Cortex of kidney (tissue), 1 donor: ENCODE measurements at places on chromosomes 16 and 17.

DNA sequence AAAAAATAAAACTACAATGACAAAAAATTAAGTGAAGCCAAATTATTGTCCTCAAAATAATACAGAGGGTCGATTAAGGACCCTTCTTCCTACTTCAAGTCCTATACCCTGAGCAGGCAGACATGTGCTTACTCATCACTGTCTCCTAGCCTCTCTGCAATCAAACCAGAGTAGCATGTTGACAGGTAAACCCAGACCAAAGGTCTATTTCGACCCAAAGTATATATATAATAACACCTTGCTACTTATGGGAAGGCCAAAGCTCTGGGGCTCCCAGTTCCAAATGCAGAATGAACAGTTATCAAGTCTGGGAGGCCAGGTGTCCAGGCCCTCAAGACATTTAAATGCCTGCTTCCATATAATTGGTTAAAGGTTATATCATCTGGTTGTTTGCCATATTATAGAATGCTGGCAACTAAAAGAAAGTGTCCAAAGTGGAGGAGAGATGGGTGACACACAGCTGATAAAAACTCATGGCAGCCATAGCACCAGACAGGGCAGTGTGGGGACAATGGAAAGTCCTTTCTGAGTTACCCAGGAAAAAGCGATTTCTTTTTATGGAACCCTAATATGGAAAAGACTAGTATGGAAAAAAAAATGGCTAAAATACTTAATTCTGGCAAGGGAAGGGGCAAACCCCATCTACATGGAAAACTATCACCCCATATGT is 53.6 kb downstream of the N4BP1 start:
- DNase-seq = no peak

GRCh38 chr17:30958187-30958586 is 12.7 kb upstream of the RNF135 start:
- no peak for DNase-seq

GRCh38 chr16:14354561-14355351 is 275.3 kb downstream of the PARN start:
- no peak for DNase-seq

DNA sequence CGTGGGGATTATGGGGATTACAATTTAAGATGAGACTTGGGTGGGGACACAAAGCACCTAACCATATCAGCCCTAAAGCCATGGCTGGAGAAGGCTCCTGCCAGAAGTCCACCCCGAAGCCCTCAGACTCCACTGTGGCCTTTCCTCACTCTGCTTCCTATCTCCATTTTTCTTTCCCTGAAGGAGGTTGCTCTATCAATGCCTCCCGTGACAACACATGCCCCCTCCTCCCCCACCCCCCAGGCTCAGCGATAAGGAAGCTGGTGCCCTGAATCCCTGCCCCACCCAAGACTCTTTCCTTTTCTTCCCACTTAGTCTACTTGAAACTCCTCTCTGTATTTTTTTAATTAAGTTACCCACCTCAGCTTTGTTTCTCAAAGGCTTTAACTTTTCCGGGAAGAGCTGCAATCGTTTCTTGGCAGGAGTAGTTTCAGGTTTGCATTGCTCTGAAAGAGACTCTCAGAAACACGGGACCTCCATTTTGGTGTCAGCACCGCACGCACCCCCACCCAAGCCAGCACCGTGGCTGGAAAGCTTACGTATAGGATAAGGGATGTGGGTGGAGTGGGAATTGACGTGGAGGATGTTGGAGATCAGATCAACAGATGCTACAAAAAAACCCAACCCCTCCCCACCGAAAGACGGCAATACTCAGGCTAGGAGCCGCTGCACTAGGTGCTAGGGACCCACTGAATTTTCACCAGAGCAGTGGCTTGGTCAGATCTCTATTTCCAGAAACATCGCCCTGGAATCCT is 15.2 kb upstream of the CA4 start:
- no peak for DNase-seq

DNA sequence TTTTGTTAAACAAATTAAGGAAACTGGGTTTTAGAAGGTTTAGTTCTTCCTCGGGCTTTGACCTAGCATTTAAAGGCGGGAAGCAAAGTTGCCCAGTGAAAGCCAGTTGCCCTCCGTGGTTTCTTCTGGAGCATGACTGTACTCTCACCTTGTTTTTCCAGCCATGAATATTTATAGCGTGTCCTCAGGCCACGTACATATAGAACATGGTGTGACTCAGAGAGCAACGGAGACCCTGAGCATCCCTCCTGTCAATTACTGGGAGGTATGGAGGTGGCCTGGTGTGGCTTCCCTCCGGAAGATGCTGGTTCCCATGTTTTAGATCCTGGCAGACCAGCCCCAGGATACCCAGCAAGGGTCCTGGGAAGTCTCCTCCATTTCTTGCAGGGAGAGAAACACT is 48.4 kb downstream of the AKAP1 start:
- DNase-seq = no peak

GRCh38 chr17:73914536-73915274 is 270.5 kb upstream of the SDK2 start:
- no peak for DNase-seq

DNA sequence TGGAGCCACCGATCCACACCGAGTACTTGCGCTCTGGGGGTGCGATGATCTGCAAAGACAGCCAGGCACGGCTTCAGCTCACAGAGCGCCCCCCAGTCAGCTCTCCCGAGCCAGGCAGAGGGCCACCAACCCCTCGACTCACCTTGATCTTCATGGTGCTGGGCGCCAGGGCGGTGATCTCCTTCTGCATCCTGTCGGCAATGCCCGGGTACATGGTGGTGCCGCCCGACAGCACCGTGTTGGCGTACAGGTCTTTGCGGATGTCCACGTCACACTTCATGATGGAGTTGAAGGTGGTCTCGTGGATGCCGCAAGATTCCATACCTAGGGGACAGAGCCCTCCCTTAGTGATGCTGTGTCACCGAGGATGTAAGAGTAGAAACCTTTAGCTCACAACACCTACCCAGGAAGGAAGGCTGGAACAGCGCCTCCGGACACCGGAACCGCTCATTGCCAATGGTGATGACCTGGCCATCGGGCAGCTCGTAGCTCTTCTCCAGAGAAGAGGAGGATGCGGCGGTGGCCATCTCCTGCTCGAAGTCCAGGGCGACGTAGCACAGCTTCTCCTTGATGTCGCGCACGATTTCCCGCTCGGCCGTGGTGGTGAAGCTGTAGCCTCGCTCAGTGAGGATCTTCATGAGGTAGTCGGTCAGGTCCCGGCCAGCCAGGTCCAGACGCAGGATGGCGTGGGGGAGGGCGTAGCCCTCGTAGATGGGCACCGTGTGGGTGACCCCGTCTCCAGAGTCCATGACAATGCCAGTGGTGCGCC is 1.6 kb downstream of the ACTG1 start:
- no peak for DNase-seq

DNA sequence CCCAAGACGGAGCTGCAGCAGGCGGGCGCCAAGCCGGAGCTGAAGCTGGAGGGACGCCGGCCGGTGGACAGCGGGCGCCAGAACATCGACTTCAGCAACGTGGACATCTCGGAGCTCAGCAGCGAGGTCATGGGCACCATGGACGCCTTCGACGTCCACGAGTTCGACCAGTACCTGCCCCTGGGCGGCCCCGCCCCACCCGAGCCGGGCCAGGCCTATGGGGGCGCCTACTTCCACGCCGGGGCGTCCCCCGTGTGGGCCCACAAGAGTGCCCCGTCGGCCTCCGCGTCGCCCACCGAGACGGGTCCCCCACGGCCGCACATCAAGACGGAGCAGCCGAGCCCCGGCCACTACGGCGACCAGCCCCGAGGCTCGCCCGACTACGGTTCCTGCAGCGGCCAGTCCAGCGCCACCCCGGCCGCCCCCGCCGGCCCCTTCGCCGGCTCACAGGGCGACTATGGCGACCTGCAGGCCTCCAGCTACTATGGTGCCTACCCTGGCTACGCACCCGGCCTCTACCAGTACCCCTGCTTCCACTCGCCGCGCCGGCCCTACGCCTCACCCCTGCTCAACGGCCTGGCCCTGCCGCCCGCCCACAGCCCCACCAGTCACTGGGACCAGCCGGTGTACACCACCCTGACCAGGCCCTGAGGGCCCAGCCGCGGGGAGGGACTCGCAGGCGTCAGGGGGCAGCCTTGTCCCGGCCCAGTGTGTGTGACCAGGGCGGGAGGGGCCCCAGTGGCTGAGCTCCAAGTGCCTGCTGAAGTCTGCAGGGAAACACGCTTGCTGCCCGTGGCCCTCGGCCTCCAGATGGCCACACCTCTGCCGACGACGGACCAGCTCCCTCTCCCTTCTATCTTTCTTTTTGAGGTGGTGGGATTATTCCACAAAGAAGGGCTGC is 3.4 kb downstream of the SOX8 start:
- DNase-seq = no peak

DNA sequence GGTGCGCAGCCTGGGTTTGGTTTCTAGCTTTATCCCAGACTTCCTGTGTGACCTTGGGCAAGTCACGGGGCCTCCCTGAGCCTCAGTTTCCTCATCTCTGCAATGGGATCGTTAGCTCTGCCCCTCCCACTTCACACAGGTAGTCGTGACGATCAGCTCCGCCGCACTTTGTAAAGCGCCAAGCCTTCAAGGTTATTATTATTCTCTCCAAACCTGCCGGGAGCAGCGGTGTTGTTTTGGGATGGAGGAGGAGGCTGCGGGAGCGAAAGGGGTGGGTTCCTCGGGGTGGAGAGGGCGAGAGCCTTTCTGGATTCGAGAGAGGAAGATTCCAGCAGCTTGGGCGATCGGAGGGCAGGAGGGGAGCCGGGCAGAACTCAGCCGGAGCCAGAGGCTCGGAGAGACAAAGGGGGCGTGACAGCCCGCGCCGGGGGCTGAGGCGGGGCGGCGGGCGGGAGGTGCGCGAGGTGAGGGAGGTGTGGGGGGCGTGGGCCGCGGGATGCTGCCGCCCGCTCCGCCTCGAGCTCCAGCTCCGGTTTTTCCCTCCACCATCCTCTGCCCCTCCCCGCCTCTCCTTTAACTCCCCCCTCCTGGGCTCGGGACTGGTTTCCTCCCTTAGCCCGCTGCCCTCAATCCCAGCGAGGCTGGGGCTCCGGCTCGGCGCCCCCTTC is at the start of gene EFNB3:
Gene EFNB3, plus strand, starts transcription at position 602 of the 668 bp plus-strand sequence. CDS start 397 bp downstream, outside the sequence.
- no peak for DNase-seq
